CD4-positive, alpha-beta T cell treated with Interleukin-6 at 100 ng/mL for 8 hours (primary cell): ENCODE measurements at places on chromosomes 3 and 15.

GRCh38 chr15:81334768-81335435 is 11.0 kb upstream of the STARD5 start:
- DNase-seq: no peak

DNA sequence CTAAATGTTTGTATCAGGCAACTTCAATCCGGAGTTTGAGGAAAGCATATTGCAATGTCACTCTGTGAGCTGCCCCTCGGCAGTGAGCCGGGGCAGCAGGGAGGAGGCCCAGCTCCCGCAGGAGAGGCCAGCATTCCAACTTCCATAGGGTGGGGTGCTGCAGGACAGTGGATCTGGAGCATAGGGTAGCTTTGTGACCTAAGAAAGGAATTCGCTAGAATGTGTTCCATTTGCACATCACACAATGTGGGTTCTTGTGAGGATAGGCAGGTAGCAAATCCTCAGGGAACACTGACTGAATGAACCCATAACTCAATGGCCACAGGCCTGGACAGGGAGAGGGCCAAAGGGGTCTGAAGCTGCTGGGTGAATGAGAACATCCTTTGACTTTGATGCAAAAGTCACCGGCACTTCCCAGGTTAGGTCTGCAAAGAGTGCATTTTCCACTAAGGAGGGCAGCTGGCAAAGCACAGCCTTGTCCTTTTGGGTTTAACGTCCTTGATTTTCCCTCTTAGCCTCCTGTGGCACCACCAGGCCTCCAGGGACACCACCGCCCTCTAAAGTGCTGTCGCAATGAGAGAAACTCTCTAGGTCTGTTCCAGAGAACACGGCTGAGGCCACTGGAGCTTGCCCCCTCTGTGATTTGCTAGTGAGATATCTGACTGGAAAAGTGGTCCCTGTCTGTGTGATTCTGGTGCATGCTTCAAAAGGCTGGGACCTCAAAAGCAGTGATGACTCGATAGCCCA is 36.2 kb downstream of the GABRB3 start:
- DNase-seq: no peak

GRCh38 chr3:194885766-194886165 is 200.1 kb downstream of the FAM43A start:
- no peak for DNase-seq

DNA sequence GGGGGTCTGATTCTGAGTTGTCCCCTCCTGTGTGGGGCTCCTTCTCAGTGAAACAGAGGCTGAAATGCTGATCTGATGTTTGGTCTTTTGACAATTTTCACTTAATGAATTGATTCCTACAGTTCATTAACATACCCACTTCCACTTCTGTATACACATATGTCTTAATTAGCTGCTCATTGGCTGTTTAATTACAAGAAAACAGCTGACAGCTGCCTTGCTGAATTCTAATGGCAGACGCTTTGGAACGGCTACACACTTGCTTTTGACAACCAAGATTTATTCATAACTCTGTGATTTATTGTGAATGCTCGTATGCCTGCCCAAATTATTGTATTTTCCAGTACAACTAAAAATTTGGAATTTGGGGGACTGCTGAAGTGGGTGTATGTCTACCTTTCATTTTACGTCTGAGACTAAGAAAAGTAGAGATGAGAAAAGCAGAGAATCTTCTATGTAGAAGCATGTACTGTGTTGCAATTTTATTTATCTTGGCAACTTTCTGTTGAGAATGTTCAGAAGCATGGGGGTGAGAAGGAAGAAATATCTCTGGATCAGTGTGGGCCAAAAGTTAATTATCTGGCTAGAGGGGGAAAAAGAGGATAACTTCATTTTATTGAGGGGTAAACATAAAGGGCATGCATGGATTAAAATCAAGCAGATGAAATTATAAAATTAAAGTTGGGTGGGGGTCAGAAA is 46.5 kb upstream of the ICE2 start:
- DNase-seq: no peak

- no peak for DNase-seq
Observed at GRCh38 chr3:151837057-151837456, 23.1 kb downstream of the AADAC start.

DNA sequence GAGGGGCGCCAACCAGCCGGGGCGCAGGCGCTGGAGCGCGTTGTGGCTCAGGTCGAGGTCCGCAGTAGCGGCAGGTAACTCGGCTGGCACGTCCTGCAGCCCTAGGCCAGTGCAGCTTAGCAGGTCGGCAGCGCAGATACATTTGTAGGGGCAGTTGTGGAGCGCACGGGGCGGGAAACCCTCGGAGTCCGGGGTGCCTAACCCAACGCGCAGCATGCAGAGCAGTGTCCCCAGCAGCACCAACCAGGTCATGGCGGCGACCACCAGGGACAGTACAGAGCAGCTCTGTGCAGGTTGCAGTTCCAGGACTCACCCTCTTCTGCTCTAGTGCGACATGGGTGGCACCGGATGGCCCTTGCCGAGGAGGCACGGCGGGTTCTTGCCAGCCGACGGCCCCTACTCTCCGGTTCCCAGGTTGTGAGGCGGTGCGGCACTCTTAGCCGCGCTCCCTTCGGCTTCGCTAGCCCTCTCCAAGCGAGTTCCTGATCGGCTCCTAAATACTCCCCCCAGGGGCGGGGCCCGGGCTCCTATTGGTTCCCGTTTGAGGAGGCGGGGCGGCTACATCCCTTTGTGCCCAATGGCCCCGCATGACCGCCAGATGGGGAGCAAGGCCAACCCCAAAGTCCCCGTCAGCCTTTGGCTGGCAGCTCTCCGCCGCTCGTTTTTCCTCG is at the start of gene AMIGO3:
TSS of gene AMIGO3 (minus strand) at position 471 of the 671 bp plus-strand sequence. CDS start at position 252, 219 bp downstream.
- peak; percentile 87 for DNase-seq

DNA sequence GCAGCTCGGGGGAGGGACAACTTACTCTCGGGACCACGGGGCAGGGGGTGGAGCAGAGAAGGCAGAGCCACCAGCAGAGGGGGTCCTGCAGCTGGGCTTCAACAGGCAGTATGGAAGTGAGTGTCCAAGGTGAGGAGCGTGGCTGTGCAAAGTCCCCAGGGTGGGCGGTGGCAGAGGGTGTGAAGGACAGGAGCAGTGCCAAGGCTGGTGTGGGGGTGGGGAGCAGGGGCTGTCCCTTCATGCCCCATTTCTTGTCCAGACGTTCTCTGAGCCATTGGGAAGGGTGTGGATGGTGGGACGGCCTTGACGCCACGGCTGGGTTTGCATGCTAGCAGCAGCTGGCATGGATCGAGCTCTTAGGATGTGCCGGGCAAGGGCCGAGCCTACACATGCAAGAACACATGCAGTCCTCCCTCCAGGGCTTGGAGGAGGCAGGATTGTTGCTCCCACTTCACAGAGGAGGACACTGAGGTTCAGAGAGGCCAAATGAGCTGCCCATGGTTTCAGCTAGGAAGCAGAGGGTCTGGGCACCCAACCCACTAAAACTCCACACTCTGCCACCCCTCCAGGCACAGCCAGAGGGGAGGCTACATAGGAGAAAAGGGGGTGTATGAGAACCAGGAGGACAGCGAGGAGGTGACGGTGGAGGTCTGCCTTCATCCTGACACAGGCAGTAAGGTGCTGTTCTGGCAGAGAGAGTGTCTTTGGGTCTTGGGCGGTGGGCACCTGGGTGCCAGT is 93.6 kb downstream of the TBC1D2B start:
- DNase-seq: no peak

- DNase-seq: no peak
Observed at GRCh38 chr3:12973827-12974226, 99.4 kb downstream of the IQSEC1 start.

DNA sequence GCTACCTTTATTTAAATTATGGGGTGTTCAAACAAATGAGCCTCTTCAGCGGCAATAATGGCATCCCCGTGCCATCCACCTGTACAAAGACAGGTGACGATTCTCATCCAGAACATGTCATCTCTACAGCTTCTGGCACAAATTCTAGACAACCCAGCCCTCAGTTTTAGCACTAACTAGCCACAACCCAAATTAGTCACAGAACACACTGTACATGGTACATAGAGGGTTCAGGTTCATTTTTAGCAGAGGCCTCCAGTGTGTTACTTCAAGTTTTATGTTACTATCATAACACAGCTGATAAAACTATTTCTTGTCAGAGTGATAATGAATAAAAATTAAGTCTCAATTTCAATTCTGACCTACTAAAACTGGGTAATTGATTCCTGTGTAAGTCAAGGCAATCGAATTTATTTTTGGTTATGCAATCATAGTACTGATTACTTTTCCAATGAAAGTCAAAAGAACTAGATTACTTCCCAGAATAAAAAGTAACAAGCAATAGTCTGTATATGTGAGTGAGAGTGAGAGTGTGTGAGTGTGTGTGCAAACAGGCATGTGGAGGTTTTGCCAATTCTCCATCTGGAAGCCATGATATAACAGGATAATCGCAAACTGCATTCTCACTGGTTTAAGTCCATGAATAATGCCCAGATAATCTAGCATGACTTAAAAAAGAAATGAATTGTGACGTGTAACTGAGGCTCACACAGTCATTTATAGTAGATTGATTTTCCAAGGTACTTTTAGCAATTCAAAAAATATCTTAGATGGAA is 37.4 kb downstream of the SHQ1 start:
- no peak for DNase-seq

DNA sequence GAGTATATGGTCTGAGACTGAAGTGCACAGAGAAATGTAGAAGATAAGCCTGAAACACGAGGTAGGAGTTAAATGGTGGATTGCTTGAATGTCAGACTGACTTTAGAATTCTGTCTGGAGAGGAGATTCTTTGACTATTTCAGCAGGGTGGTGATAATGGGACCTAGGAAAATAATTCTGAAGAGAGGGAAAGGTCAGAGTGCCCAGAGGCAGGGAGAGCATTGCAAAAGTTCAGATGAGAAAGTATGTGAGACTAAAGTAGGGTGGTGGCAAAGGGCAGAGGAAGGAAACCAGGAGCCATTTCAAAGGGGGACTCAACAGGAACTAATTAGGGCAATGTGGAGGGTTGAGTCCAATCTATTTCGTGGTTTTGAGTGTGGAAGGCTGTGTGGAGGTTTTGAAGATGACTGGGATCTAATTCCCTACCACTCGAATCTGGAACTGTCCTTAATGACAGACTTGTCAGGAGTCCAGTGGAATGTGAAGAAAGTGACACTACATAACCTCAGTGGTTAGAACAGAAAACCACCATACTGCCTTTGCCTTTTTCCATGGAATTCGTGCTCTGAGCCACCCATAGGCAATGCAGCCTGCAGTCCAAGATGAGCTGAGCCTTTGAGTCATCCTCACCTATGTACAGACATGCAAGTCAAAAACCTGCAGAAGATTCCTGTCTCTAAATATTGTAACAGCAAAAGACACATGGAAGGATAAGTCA is 16.1 kb downstream of the CPOX start:
- no peak for DNase-seq

- no peak for DNase-seq
Observed at GRCh38 chr3:77467702-77468625, 428.1 kb downstream of the ROBO2 start.

DNA sequence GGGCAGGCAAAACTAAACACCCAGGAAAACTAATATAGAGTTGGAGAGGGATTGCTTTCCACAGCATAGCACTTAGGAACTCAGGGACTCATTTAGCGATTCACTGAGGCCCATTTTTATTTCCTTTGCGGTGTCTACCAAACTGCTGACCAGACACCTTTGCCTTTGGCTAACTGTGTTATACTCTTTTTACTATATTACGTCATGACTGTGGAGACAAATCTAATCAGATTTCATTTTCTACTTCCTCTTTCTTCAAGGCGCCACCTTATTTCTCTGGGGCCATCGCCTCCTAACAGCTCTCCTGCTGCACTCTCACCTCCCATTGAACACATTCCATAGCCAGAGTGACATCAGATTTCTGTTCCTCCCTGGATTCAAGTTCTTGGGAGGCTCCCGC is 215.7 kb upstream of the WNT5A start:
- no peak for DNase-seq

DNA sequence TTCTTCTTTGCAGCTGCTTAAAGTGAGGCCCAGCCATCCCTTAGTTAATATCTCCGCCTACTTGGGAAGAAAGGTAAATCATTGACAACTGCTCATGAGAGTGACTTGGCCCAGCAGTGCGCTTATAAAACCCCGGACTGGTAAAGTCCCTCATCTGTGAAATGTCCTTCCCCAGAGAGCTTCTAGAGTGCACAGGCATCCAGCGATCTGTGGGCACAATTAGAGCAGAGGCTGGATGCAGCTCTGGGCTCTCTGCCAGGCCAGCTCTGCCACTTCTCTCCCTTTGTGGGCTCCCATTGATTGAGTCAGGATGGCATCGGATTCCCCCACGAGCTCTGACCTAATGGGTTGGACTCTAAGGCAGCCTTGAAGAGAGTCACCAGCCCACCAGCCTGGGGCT is 219.0 kb upstream of the LINGO1 start:
- DNase-seq: no peak

DNA sequence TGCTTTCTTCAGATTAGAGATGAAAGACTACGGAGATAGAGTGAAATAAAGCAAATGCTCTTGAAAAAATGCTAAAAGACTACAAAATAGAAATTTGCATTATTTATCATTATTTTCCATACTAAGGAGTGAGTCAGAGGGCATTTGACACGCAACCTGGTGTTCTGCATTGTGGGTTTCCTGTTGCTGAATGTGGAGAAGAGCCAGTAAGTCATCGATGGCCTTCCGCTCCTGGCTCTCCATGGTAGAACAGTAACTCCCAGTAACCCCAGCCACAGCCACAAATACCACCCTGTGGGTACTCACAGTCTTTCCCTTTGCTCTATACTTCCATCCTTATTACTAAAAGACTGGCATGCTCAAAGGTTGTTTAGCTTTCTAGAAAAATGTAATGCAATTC is 61.5 kb downstream of the CGGBP1 start:
- peak; percentile 35 for DNase-seq

- DNase-seq: no peak
Observed at GRCh38 chr3:129549805-129550204, 6.8 kb downstream of the H1-8 start.

DNA sequence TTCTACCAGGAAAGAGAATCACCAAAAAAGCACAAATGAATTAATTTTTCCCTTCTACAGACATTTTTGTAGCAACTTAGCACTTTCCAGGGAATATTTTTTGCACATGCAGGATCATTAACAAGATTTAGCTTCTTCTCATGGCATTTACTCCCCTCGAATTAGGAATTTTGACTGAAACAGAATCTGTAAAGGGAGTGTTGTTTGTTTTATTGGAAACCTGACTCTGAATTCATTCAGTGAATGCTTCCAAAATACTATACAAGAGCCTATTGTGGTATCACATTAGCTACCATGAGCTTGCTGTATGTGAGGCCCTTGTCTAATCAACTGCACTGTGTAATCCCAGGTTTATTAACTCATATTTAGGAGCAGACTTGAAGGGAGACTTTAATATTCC is 130.4 kb upstream of the ATP10A start:
- no peak for DNase-seq

GRCh38 chr3:59185591-59186369 is 136.0 kb upstream of the CFAP20DC start:
- DNase-seq: no peak

DNA sequence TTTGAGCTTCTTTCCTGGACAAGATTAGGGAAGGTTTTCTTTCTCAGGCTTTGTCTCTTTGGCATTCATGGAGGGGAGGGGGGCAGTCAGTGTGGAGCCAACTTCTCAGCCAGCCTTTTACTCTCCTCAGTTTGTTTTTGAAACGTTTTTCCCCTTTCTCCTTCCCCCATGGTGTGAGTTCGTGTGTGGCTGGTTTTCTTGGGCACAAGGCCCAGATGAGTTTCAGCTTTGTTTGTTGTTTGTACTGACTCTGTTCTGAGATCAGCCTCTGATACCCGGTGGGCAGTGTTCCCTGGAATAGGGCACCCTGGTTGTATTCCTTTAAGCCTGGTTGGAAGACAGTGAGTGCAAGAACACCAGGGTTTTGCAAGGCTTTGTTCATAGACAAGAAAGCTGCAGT is 168.2 kb upstream of the RARB start:
- DNase-seq: no peak
